ENCODE measurements at places on chromosomes 4 and X.

DNA sequence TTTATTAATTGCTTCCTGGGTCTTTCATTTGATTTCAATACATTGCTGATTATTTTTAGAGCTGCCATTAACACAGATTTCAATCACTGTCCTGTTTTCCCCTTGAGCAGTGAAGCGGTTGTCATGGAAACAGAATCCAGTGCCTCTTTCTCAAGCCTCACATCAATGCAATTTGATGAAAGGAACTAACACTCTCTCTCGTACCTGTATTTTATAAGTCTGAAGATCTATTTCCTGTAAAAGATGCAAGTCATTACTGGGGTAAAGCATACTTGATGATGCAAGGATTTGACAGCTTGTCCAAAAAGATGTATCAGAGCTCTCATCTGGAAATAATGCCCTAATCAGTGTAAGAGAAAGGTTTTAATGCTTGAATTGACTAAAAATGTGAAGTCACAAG lies 17.9 kb upstream of the GASK1B start:
- DNase-seq = no peak

- no peak for DNase-seq
Observed at GRCh38 chr4:153639833-153640802, 44.0 kb upstream of the TLR2 start.

DNA sequence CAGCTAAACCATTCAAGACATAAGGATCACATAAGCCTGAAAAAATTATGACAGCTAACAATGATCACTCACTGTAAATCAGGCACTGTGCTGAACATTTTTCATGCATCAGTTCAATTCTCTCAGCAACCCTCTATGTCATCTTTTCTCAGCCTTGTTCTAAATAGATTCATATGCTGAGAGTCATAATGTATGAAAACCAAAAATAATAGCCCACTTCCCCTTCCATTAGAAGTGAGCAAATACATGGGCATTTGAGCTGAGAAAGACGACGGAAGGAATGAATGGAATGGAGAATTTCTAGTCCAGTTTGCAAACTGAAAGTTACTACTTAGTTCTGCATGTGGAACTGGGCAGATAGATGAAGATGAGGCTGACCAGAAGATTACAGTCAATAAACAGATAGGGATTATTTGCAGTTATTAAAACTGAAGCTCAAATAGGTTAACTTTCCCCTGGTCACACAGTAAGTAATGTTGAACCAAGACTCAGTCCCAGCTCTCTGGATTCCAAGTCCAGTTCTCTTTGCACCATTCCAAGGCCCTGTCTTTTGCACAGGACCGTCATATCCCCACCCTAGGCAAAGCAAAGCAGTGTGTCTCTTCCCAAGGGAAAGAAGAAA lies 1.6 kb upstream of the SH3RF1 start:
- DNase-seq = no peak

- DNase-seq = no peak
Observed at GRCh38 chr4:83783215-83783614, 247.3 kb downstream of the GPAT3 start.

GRCh38 chr4:73446336-73446938 lies 10.4 kb downstream of the AFP start:
- no peak for DNase-seq

DNA sequence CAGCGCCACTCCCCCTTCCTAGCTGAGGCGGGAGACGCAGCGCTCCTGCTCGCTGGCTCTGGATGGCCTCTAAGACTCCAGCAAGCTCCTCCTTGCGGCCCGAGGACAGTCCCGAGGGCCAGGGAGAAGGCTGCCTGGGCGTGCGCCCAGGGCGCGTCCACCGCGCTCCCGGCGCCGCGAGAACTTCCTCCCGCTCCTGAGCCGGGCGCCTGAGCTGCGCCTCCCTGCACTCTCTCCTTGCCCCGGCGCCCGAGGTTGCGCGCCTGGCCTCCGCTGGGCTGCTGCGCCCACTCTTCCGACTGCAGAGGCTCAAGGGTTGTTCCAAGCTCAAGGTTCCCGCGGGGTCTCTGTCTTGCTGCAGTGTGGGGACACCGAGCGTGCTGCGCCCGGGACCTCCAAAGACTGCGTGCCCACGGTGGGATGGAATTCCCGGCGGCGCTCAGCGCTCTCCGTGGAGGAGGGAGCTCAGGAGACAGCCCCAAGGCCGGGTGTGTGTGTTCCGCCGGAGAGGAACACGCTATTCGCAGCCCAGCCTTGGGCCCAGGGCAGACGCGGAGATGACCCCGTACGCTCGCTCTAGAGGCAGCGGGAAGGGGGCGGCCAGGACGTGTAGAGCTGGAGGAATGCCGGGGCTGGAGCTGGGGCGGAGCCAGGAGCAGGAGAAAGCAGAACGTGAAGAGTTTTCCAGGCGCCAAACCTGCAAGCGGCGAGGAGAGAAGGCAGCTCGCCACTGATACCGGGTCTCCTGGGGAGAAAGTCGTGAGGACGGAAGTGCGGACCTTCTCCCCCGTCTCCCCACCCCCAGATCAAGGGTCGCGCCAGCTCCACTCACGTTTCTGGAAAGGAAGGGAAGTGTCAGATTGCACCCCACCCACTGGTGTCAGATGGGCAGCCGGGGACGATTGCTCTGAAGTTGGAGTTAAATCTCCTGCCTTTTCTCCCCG lies at the start of gene ARHGAP6:
TSS of gene ARHGAP6 (minus strand) at position 753 of the 944 bp plus-strand sequence. CDS start 1,092 bp downstream, outside the sequence.
- DNase-seq = no peak

DNA sequence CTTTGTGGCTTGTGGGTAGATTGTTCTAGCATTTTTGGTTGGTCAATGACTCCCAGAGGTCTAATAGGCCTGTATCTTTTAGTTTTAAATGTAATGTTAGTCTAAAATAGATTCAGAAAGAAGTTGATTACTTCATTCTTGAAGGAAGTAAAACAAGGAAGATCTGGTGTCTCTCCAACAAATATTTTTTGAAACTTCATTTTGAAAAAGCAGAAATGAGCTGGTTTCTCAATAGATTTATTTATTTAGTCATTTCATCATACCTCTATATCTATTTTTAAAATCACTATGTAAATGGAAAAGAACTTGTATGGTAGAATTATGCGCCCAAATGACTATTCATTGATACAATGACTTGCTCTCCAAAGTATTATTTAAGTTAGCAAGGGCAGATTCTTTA lies 7.2 kb downstream of the HTR2C start:
- DNase-seq = no peak

Measured in activated CD4-positive, alpha-beta T cell treated with anti-CD3 and anti-CD28 coated beads for 48 hours (primary cell).